ENCODE measurements at places on chromosomes 16 and 17. TPM values are rescaled to one million over a fixed set of nuclear protein-coding genes. Genes with fewer than 3 reads are reported as not detected.

KCNG4 gene
- total RNA-seq: not detected

BCAR1 gene
- 25.6 TPM for total RNA-seq

CAMTA2 gene
- 25.1 TPM for total RNA-seq

MYH3 gene
- 0.35 TPM for total RNA-seq

GRCh38 chr17:64424324-64424849, 24.5 kb upstream of the MILR1 start:
- no peak overlapping the region for H3K4me3 ChIP-seq
- H3K27me3 ChIP-seq: no peaks in the 10 kb centered on the region
- H3K4me1 ChIP-seq: no peaks in the 10 kb centered on the region
- H3K36me3 ChIP-seq: no peaks in the 10 kb centered on the region
- no peak overlapping the region for H3K27ac ChIP-seq

GRCh38 chr17:12545877-12546513, 119.7 kb upstream of the MYOCD start:
- H3K27me3 ChIP-seq: no peaks in the 10 kb centered on the region
- no peaks in the 10 kb centered on the region for H3K36me3 ChIP-seq
- H3K4me1 ChIP-seq: no peaks in the 10 kb centered on the region
- H3K27ac ChIP-seq: no peak overlapping the region
- H3K4me3 ChIP-seq: no peak overlapping the region

GRCh38 chr17:46822388-46822921, 4.0 kb upstream of the WNT3 start:
- no peaks in the 10 kb centered on the region for H3K27me3 ChIP-seq
- H3K4me3 ChIP-seq: no peak overlapping the region
- H3K36me3 ChIP-seq: no peaks in the 10 kb centered on the region
- H3K27ac ChIP-seq: no peak overlapping the region

GRCh38 chr17:8695241-8695640, 49.4 kb downstream of the CCDC42 start:
- no peaks in the 10 kb centered on the region for H3K4me1 ChIP-seq
- H3K4me3 ChIP-seq: no peak overlapping the region
- no peak overlapping the region for H3K27ac ChIP-seq
- no peak for DNase-seq

GRCh38 chr17:10155371-10156076, 42.9 kb downstream of the GAS7 start:
- no peaks in the 10 kb centered on the region for H3K36me3 ChIP-seq
- no peak overlapping the region for H3K4me3 ChIP-seq
- no peak for DNase-seq
- no peak overlapping the region for H3K27ac ChIP-seq
- H3K4me1 ChIP-seq: no peaks in the 10 kb centered on the region

DNA sequence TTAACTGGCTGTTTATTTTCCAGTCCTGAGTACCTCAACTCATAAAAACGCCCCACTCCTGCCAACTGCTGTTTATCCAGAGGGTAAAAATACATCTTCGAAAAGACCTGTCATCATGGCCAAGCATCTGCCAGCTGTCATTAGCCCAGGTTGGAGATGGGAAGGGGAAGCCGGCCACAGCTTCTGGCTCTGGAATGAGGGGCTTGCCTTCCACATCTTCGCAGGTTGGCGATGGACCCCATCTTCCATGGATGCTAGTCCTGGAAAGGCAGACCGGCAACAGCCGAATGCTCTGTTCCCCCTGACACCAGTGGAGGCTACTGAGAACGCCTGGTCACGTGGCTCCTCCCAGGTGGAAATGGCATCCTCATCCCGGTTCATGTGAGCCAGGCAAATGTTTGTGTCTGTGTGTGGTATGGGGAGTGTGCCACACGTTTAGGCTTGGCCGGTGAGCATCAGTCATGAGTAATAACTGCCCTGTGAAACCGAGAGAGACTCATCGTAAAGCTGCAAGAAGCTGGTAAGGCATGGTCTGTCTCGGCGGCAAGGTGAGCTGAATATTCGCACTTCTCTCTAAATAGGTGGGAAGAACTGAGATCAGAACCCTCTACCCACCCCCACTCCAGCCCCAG, 420 bp upstream of the KRTAP17-1 start:
- no peak for DNase-seq
- H3K4me3 ChIP-seq: no peak overlapping the region
- H3K4me1 ChIP-seq: peaks cover 3% of the 10 kb centered on the region
- H3K36me3 ChIP-seq: no peaks in the 10 kb centered on the region
- H3K27me3 ChIP-seq: peaks cover 17% of the 10 kb centered on the region
- H3K27ac ChIP-seq: no peak overlapping the region
